ENCODE measurements at places on chromosomes 7 and 10.

GRCh38 chr10:103661198-103661950 is 167.9 kb downstream of the NEURL1 start:
- no peak for DNase-seq

DNA sequence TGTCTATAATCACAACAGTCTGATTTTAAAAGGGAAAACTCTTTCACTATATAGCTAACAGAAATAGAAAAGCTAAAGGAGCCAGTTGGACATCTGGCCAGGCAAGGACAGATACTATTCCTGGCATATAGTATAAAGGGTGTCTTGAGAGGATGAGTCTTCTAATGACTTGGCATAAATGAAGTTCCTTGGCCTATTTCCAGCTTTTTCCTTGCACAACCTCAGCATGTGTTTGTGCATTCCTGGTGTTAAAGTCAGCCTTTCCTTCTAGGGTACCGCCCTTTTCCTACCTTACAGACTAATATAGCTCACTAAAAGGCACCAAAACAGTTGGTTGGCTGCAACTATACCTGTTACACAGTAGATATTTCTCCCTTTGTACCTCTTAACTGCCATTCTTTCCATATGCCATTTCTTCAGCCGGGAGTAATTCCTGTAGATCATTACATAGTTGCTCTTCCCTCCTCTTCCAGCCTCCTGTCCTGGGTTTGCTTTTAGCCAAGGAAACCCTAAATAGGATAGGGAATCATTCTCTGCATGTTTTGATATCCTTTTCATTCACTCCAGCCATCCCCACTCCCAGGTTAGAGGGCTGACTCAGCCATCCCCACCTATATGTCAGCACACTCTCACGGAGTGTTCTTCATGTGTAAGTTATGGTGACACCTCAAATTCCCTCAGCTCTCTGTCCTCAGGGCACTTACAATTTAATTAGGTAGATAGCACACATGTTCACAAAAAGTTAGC is 102.1 kb upstream of the MDFIC start:
- no peak for DNase-seq

GRCh38 chr10:24884793-24885192 is 67.6 kb downstream of the PRTFDC1 start:
- DNase-seq = no peak

DNA sequence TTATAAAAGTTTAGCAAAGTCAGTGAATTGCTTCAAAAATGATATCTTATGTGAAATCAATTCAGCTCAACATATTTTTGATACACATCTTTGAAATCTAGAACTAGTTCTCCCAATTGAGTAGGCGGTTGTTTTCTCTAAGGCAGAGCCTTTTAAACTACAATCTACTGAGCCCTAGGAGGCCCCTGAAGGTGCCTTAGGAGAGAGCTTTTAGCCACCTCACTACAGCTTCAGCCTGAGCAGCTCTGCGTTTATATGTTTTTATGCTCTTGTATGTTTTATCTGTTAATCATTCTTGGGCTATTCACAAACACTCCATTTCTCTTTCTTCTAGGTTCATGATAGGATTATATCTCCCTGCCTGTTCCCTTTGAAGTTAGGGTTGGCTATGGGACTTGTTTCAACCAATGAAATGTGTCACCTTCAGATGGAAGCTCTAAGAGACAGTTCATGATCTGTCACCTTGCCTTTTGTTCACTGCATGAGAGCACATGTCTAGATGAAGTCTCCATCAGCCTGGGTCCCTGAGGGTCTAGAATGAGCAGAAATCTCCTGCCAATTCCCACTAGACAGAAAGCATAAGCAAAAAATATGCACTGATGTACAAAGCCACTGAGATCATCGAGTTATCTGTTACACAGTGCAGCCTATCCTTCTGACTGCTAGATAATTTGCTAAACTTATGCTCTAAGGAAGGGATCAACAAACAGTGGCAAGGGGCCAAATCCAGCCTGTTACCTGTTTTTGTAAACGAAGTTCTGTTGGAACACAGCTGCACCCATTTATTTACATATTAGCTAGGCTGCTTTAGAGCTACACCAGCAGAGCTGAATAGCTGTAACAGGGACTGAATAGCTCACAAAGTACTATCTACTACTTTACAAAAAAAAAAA is 128.5 kb upstream of the CDK1 start:
- no peak for DNase-seq

GRCh38 chr7:30795161-30795948 is 24.1 kb downstream of the MINDY4 start:
- no peak for DNase-seq

- no peak for DNase-seq
These were observed 69.7 kb downstream of the MGAM2 start for GRCh38 chr7:142181211-142181610.

Measured in activated CD4-positive, alpha-beta T cell treated with anti-CD3 and anti-CD28 coated beads for 24 hours (primary cell).